Right renal pelvis (tissue), 4 donors: ENCODE measurements at places on chromosomes 1 and 21.
A peak's percentile ranks its signal among the peaks of the same experiment; 100 is the strongest.

DNA sequence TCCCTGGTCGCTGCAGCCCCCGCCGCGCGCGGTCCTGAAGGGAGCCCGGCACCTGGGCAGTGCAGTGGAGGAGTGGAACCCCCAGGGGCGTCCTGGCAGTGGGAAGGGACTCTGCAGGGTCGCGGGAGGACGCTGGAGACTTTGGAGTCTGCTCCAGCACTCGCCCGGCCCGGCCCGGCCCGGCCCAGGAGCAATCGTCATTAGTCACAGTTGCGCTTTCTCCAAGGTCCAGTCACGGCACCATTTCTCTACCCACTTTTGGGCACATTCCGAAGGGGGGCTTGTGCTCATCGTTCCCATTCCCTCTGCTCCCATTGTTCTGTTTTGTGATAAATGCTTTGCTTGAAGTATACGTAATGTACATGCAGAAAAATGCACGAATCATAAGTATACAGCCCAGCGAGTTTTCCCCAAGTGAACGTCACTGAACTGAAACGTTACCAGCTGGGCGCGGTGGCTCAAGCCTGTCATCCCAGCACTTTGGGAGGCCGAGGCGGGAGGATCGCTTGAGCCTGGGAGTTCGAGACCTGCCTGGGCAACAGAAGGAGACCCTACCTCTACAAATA is 999 bp downstream of the THAP3 start:
- DNase-seq, result no peak

- DNase-seq, result no peak
These were observed 36.6 kb downstream of the TBX19 start for GRCh38 chr1:168317309-168317708.

GRCh38 chr1:60697204-60697994 is 385.0 kb upstream of the NFIA start:
- DNase-seq, result no peak

GRCh38 chr1:12049616-12050015 is 13.5 kb upstream of the TNFRSF8 start:
- DNase-seq, result no peak

GRCh38 chr1:20476265-20477038 is 9.6 kb downstream of the CAMK2N1 start:
- no peak for DNase-seq

- no peak for DNase-seq
These were observed 4.4 kb downstream of the KCNN3 start for GRCh38 chr1:154865442-154866256.

GRCh38 chr1:2595812-2596529 is 9.4 kb downstream of the PRXL2B start:
- DNase-seq, result no peak

- DNase-seq, result no peak
These were observed 228.1 kb downstream of the TPR start for GRCh38 chr1:186146974-186147373.

- DNase-seq, result peak; percentile 47
These were observed 1.4 kb downstream of the UCK2 start for GRCh38 chr1:165828669-165829329.

GRCh38 chr1:119336848-119337247 is 31.7 kb upstream of the HAO2 start:
- DNase-seq, result no peak

DNA sequence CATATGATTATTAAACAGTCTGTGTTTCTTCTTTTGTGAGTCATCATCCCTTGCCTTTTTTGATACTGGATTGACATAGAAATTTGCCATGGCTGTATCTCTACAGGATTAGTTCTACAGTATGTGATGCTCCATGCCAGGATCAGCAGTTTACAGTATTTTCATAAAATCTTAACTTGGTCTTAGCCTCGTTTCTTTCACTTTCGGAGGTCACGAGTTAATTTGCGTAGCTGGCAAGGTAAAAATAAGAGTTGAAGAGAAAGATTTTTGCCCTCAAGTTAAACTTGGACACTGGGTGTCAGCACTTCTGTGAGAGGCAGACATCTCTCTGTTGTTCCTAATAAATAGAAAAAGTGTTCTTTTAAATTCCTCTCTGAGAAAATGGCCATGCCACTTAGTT is 79.1 kb downstream of the CACNA1E start:
- no peak for DNase-seq

DNA sequence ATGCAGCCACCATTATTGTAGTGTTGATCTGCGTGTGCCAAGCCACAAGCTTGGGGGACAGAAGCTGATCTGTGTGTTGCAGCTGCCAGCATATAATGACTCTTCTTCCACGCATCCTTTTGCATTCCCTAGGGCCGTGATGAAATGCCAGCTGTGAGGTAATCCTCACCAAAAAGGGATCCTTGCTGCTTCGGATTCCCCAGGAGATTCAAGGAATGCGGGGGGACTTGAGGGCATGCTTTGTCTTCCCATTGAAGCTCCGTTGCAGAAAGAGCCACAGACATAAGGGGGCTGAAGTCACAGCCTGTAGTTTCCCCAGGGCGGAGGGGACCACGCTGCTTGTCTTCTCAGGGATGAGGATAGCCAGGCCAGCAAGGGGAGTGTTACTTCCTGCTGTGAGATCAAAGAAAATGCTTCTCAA is 281.6 kb upstream of the FMN2 start:
- no peak for DNase-seq

- DNase-seq, result no peak
These were observed 38.5 kb downstream of the MRPL37 start for GRCh38 chr1:54238353-54239034.

DNA sequence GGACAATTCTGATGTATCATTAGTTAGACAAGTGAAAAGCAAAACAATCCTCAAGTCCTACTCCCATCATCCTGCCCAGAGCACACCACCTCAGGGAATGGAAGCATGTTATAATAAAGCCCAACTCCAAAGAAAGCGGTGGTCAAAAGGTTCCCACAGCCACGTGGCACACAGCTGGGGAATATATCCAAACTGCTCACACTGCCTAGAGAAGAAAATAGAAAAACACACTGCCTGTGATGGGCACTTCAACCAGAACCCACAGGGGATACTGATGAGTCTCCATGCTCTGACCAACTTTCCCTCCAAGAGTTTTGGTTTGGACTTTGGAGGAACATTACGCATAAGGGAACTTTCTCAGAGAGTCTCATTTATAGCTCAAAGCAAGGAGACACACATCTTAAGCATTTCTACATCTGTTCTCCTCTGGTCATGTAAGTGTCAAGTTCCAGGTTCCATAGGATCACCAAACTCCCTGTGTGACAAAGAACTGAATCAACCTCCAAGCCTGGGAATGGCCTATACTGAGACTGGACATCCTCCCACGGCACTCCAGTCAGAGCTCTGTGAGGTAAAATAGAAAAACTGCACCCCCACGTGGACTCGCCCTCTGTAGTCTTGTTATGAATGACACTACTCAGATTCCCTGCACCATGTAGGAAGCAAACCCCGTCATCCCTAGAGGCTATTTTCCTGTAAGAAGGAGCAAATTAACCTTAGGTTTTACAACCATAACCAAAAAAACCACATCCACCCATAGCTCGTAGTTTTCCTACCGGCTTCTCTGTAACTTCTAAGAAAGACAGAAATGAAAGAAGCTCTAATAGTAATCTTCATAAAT is 12.2 kb downstream of the DSTYK start:
- DNase-seq, result no peak

DNA sequence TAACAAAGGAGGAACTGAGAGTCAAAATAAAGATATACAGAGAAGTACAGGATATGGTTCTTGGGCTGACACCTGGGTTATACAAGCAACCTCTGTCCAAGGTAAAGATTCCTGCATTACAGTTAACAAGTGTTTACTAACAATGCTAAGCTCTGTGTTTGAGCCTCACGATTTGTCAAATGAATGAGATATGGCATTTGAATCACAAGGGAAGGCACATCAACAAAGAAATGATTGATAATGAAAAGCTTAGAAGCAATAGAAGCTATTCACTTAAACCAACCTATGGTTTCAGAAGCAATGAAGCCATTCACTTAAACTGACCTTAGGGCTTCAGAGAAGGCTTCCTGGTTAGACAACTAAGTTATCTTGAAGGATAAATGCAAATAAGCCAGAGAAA is 199.5 kb downstream of the AGBL4 start:
- no peak for DNase-seq

GRCh38 chr1:31959521-31960340 is 21.6 kb upstream of the PTP4A2 start:
- DNase-seq, result no peak
